ENCODE measurements at places on chromosomes 4 and X.

DNA sequence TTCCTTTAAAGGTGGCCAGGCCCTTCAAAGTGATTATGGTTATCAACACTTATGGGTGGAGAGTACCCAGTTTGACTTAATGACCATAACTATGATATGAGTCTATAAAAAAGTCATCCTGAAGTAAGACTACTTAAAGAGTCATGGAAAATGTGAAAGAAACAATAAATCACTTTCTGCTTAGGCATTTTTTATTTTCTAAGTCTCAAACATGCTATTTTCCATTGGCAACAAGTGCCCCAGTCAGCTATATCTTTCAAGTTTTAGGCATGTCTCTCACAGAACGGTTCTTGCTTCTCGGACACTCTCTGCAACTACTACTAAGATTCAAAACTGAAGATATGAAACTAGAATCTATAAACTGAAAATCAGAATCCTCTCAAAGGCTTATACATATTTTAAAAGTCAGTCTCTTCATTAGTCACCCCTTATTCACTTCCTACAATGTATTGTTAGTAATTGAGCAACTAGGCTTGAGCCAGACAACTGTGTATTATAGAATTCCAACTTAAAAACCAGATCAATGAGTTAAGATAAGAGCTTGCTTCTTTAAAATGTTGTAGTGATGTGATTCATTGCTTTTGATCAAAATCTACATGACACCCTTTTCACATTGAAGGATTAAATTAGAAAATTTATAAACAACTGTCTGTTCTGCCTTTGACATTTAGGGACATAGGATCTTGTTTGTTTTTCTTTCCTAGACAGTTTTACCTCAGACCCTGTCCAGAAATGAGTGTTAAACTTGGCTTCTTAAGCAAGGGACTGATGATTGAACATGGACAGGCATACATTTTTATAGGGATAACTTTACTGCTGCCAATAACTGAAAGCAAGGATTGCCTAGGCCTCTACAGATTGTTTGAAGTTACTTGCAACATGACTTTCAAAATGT, 2.9 kb downstream of the ANTXR2 start:
- DNase-seq, result no peak

DNA sequence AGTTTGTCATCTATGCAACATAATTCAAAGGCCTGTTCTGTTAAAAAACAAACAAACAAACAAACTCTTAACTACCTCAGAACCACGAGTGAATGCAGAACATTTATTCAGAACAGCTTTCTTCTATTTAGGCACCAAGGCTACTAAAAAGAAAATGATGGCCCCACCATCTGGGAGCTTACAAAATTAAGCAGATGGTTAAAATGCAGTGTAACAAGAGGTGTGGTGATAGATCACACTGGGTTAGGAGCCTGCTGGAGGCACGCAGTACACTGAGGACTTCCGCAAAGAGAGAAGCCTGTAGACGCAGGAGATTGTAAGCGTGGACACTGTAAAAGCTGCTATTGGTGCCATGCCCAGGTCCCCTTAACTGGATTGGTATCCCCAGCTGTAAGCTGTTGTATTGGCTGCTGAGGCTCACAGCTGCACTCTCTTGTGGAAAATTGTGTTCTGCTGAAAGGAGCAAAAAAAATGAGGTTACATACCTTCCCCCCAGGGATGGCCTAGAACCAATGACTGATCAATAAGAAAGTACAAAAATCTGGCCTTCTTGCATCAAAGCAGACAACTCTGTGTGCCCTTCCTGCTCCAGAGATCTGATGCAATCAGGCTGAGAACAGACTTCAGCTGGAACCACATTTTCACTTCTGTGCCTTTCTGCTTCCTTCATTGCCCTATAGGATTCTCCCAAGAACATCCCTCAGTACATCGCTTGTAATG, 60.0 kb downstream of the SHROOM3 start:
- DNase-seq, result no peak

GRCh38 chr4:1830642-1831228, 25.2 kb downstream of the LETM1 start:
- no peak for DNase-seq

GRCh38 chr4:185786422-185786821, 25.6 kb downstream of the SORBS2 start:
- DNase-seq, result no peak

DNA sequence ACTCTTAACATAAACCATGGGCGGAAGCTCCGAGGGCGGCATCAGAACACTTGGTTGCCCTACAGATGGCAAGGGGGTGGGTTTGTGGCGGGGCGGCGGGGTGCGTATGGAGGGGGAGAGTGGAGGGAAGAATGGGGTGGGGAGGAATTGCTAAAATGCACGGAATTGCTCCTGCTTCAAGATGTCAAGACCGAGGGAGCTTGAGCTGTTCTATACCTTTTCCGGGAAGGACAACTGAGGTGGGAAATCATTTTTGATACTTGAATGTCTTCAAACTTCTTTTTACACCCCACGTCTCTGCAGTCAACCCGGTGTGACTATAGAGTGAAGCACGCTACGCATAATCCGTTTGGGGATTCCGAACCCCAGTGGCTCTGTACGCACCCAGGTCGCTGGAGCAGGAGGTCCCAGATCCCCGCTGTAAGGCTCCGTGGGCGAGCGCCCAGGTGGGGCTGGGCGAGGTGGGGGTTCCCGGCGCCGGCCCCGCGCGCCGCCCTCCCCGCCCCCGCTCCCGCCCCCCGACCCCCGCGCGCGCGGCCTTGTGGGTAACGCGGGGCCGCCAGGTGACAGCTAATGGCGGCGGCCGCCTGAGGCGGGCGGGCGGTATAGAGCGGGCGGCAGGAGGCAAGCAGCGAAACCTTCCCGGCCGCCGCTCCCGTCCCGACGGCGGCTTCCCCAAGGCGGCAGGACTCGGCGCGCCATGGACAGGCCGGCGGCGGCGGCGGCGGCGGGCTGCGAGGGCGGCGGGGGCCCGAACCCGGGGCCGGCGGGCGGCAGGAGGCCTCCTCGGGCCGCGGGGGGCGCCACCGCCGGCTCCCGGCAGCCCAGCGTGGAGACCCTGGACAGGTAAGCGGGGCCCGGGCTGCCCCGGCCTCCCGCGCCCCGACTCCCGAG, at the start of gene MTMR1:
Gene MTMR1, plus strand, starts transcription at position 566 of the 894 bp plus-strand sequence. Its CDS starts 135 bp downstream, at position 701.
- DNase-seq, result peak; percentile 32

Measured in stimulated activated CD4-positive, alpha-beta T cell treated with anti-CD3 and anti-CD28 coated beads, Interleukin-15, amount 100 ng/mL, for 1 hour (primary cell).